Fibroblast of the aortic adventitia (primary cell): ENCODE measurements at places on chromosomes 6 and 20. TPM values are rescaled to one million over a fixed set of nuclear protein-coding genes. Genes with fewer than 3 reads are reported as not detected.

- DNase-seq = no peak
Measured at GRCh38 chr6:28727559-28728211, 196.1 kb downstream of the TRIM27 start.

- no peak for DNase-seq
Measured at GRCh38 chr6:166958926-166959861, 2.8 kb upstream of the RNASET2 start.

GRCh38 chr20:59300333-59301081, at the start of gene EDN3:
EDN3 (plus strand) TSS chr20:59300611; CDS start chr20:59300813, 202 bp downstream.
- DNase-seq = no peak

DNA sequence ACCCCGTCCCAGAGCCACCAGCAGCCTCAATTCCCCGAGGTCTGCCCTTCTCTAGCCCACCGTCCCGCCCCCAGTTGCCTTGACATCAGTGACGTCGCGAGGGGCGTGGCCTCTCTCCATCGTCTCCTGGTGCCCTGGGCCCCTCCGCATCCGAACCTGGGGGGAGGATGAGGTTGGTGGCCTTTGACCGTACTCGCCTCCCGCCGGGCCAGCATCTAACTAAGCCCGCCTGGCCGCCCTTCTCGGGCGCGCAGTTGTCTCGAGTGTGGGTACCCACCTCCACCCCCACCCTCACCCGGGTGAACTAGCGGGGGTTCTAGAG, 5.5 kb upstream of the ARMC12 start:
- DNase-seq = peak; percentile 69

- DNase-seq = no peak
Measured at GRCh38 chr6:23202207-23202606, 632.8 kb downstream of the HDGFL1 start.

Gene DOK5
- total RNA-seq = 53.6 and 85.6 TPM in 2 replicates

DNA sequence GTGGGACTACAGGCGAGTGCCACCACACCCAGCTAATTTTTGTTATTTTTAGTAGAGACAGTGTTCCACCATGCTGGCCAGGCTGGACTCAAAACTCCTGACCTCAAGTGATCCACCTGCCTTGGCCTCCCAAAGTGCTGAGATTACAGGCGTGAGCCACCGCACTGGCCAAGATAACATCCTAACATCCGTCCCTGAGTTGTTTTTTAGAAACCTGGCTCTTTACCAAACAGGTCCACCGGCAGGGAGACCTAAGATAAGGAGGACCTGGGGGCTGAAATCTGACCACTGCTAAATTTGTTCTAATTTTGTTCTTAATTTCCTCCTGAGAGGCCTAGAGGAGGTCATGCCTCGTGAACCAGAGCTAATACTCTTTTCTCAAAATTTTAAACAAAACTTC, 20.5 kb downstream of the CTCFL start:
- DNase-seq = no peak

GRCh38 chr20:53688085-53688484, 94.4 kb upstream of the ZNF217 start:
- DNase-seq = no peak

GRCh38 chr6:139690007-139690406, 315.6 kb upstream of the CITED2 start:
- DNase-seq = no peak

Gene BTN1A1
- not detected in 2 replicates for total RNA-seq

DNA sequence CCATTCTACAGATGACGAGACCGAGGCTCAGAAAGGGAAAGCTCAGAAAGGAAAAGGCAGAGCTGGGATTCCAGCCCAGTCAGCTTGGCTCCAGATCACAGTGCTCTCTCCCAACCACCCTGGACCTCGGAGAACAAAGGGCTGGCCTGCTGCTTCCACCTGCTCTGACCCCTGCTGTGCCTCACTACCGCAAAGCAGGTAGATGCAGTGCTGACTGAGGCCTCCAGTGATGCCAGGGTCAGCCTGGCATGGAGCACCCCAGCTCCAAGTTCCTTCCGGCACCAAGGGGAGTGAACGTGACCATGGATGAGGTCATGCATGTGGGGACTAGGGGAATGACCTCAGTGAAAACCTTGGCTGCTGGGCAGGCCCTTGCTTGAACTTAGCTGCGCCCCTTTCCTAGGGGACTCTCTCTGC, 20.7 kb upstream of the TLDC2 start:
- no peak for DNase-seq

Gene OR2J3
- not detected in 2 replicates for total RNA-seq

DNA sequence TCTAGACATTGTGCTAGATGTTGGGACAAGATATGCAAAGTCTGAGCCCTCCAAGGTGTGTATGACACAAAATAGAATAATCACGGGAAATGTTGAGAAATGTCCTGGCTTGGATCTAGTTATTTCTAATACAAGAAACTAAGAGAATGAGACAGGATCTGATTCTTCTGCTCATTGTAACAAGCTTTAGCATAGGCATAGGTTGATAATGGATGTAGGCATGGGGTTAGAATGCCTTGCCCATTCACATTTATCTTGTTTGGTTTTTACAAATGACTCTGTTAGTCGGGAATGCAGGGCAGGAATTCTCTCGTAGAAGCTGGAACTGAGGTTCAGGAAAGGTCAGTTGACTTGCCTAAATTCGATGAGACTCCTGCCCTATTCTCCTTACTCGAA, 1.5 kb upstream of the SLC26A8 start:
- peak; percentile 83 for DNase-seq
